Activated T-cell treated with anti-CD3 and anti-CD28 coated beads, Interleukin-2, amount 50 U/mL, for 1 hour (primary cell): ENCODE measurements at places on chromosomes 2 and 18.

- no peak for DNase-seq
Observed at GRCh38 chr18:13211534-13211933, 7.0 kb upstream of the LDLRAD4 start.

GRCh38 chr2:160085662-160086061, 23.2 kb upstream of the PLA2R1 start:
- no peak for DNase-seq

DNA sequence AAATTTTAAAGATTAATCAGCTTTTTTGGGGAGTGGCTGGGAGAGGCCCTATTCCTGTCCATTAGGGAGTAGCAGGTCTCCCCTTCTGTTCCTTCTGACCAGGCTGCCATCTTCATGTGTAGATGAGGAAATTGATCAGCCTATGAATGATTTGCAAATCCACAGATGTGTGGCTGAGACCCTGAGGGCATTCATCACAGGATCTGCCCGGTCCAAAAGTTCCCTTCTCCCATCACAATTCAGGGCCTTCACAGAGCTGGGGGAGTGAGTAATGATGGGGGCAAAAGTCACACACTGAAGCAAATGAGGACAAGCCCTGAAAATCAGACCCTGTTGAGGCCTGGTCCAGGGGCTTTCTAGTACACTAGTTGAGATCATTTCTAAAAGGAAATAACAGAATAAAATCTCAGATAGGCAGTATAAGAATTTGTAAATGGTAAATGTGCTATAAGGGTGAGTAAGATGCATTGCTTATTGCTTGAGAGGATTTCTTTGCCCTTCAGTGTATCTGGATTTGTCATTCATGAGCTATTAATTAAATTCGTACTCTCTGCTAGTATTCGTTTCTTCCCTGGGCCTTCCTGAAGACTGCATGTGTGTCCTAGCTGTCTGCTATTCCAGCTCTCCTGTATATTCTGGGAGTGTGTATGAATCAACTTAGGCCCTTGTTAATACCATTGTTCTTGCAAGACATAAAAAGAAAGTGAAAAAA, 53.2 kb downstream of the SETBP1 start:
- no peak for DNase-seq

DNA sequence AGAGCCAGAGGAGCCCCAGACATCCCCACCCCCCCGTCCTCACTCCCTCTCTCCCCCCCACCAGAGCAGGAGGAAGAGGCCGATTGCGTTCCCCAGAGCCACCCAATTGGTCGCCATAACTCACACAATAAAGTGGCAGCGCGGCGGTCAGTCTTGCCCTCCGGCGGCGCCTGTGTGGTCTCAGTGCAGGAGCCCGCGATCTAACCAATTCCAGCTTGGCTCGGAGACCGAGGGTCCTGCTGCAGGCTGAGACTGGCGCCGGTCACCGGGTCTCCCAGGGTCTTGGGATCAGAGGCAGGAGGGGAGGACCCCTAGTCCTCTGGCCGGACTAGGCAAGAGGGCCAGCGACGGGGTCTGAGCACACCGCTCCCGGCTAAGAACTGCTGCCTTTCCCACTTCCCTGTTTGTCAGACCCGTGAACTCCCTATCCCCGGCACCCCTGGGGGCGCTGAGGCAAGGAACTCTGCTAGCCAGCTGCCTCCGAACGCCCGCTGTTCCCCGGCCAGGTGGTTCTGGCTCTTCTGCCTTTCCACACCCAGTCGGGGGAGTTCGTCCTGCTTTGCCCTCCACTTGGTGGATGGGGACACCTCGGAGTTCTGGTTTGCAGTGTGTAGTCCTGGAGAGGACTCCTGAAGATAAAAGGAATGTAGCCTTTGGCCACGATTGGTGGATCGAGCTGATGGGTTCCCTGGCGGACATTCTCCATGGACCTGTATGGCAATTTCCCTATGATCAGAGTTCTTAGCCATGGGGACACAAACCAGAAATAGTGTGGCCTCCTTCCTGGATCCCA, 1.0 kb upstream of the HOXD12 start:
- no peak for DNase-seq

DNA sequence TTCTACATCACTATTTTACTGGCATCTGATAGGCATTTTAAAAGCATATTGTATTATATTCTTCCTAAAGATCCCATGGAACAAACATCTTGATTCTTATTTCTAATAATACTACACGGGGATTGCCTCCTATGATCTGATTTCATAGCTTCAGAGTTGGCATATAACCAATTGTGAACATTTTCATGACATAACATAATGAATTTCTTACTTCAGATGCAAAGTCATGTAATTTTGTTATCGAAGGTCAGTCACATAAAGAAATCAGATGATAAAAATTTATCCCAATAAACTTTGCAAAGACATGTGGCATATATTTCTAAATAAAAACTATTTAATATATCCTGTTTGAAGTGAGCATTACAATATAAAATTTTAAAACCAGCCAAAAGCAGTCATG, 93.3 kb downstream of the COL5A2 start:
- DNase-seq: no peak

DNA sequence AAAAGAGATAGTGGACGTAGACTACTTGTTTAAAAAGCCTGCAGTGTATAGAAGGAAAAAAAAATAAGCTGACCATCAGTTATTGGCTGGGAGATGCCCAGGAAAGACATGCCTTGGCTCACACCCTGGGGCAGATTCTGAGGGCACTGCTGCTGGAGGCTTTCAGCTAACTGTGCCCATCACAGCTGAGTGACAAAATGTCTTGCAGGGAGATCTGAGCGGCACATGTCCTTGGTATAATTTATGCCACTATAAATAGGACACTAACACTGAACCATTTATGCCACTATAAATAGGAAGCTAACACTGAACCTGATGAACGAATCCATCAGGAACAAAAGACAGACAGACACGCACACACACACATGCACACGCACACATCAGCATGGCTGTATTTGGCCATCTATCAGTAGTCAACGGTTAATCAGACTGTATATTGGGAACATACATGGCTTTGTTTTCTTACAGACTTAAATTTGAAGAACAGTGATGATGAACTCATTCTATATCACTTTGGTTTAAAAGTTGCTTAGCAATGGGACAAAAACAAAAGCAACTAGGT, 68.2 kb upstream of the NOSTRIN start:
- no peak for DNase-seq

DNA sequence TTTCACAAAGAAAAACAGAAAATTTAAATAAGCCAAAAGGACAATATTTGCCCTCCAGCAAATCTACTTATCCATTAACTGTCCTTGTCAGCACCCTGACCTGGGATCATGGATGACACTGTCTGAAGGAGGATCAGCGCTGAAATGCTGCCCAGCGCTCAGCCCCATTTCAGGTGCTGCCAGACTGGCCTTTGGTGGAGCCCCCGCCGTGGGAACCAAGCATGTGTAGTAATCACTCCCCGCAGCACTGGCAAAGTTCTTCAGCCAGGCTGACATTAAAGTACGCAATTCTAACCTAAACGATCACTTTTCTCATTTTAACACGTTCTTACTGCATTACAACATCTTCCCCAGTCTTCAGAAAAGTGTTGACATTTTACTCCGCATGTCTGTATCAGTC, 108.6 kb upstream of the GPC1 start:
- DNase-seq: no peak

GRCh38 chr2:204551512-204551863, 6.2 kb downstream of the PARD3B start:
- DNase-seq: no peak

DNA sequence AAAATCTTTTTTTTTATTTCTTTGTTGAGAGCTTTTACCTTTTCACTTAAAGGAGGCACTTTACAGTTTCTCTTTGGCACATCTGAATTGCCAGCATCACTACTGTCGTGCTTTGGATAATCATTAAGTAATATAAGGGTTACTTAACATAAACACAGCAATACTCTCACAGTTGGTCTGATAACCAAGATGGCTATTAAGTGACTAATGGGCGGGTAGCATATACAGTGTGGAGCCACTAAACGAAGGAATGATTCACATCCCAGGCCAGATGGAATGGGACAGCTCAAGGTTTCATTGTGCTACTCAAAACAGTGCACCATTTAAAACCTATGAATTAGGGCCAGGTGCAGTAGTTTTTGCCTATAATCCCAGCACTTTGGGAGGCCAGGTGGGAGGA, 28.1 kb downstream of the USP37 start:
- DNase-seq: no peak

- DNase-seq: no peak
Observed at GRCh38 chr2:57407772-57408201, 638.8 kb upstream of the VRK2 start.

DNA sequence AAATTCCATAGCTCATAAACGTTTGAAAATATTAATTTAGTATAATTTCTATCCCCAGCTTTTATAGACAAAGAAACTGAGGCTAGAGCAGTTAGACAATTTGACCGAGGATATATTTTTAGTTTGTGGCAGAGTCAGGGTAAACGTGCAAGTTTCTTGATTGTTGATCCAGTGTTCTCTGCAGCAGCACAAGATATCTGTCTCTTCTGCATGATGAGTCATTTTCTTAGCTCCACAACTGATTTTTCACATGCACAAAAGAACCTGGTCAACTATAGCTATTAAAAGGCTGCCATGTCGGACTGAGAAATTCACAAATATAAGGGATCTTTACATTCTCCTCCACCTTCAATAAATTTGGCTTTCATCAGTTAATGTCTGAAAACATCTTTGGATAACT, 143.4 kb upstream of the CYP26B1 start:
- DNase-seq: no peak

GRCh38 chr18:50468807-50469206, 91.1 kb upstream of the MAPK4 start:
- no peak for DNase-seq

DNA sequence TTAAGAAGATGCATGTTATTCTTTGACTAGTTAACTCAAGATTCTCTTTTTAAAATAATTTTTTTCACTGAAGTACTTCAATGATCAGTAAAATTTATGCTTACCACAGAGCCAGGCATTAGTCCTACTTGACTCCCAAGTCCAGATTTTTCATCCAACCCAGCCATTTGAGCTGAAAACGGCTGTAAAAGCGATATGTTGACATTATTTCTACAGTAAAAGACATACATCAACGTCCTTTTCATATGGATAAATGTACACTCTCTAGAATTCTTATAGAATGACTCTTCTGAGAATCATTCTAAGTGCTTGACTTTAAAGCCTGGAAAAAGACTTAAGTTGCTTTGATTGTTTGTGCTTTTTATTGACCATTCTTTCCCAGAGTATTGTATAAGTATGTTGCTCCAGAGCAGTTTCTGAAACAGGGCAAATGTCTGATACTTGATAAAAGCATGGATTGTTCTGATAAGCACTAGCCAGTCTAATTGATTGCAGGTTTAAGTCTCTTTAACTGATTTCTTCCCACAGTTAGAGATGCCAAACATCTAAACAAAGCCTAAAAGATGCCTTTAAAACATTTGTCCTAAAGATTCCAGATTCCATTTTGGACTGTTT, 90.9 kb downstream of the COL5A2 start:
- no peak for DNase-seq

- DNase-seq: no peak
Observed at GRCh38 chr2:98348066-98348561, 1.9 kb downstream of the CNGA3 start.

GRCh38 chr18:837922-838321, 25.9 kb upstream of the YES1 start:
- no peak for DNase-seq

GRCh38 chr18:51946946-51947345, 393.1 kb upstream of the DCC start:
- DNase-seq: no peak

DNA sequence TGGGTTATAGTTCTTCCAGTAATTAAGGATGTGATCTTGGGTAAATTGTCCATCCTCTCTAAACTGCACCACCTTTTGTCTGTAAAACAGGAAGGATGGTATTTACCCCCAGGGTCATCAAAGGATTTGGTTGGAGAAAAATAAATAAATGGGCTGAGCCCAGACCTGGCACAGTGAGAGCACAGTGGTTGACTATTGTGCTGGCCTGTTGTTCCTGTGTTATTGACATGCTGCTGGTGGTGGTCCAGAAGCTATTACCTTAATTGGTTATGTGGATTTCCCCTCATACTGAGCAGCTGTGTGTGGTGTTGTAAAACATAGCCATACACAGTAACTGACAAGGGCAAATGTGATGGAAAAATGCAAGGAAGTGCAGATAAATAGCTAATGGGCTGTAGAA, 746 bp upstream of the IL37 start:
- DNase-seq: no peak

DNA sequence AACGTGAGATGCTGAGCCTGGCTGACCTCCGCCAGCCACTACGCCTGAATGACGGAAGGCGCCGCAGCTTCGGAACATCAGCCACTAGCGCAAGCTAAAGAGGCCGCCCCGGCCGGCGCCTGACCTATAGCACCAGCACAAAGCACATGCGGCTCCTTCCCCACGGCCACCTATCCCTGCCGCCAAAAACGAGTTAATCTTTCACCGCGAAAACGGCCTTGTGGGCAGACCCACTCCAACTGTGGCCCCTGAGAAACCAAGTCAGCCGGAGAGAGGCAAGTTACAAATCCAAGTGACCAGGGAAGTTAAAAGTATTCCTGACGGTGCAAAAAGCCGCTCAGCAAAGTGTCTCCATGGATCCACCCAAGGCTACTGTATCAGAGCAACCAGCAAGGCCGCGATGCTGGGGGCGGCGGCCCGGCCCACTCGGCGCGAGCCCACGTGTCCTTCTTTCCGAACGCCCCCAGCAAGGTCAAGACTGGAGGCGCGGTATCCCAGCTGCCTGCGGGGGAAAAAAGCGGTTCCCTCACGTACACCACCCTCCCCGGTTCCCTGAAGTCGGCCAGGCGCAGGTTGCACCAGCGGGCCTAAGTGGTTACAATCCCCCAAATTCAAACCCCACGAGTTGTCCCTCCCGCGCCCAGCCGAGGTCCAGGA, 575 bp downstream of the HSPD1 start:
- DNase-seq: peak; percentile 52

GRCh38 chr2:147845411-147845971, 662 bp downstream of the ACVR2A start:
- DNase-seq: no peak

GRCh38 chr2:111219734-111220505, 99.2 kb downstream of the BCL2L11 start:
- no peak for DNase-seq

GRCh38 chr18:58308463-58308862, 264.4 kb downstream of the NEDD4L start:
- DNase-seq: no peak

DNA sequence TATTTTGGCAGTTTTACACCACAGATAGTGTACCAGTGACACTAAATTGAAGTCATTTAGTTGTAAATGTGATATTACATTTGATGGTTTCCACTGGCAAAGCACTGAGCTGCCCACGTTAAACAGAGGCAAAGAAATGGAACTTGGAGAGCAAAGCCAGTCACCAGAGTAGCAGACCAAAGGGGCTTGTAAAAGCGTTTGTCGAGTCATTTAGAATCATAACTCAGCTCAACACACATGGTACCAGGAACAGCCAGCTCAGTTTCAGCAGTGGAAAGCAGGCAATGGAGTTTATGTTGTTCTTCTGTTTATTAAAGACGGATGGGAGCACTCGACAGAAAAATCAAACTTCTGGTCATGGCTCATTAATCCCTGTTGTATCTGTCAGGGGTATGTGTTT, 91.2 kb downstream of the POU3F3 start:
- DNase-seq: no peak

GRCh38 chr2:142722086-142722485, 155.4 kb upstream of the KYNU start:
- no peak for DNase-seq

- no peak for DNase-seq
Observed at GRCh38 chr18:67117804-67118203, 398.7 kb downstream of the DSEL start.

GRCh38 chr18:998936-999335, 94.3 kb downstream of the ADCYAP1 start:
- no peak for DNase-seq
